ENCODE measurements at places on chromosomes 16 and 17. TPM values are rescaled to one million over a fixed set of nuclear protein-coding genes. Genes with fewer than 3 reads are reported as not detected.

- DNase-seq, result no peak
Measured at GRCh38 chr17:11486868-11487310, 111.4 kb upstream of the DNAH9 start.

DNA sequence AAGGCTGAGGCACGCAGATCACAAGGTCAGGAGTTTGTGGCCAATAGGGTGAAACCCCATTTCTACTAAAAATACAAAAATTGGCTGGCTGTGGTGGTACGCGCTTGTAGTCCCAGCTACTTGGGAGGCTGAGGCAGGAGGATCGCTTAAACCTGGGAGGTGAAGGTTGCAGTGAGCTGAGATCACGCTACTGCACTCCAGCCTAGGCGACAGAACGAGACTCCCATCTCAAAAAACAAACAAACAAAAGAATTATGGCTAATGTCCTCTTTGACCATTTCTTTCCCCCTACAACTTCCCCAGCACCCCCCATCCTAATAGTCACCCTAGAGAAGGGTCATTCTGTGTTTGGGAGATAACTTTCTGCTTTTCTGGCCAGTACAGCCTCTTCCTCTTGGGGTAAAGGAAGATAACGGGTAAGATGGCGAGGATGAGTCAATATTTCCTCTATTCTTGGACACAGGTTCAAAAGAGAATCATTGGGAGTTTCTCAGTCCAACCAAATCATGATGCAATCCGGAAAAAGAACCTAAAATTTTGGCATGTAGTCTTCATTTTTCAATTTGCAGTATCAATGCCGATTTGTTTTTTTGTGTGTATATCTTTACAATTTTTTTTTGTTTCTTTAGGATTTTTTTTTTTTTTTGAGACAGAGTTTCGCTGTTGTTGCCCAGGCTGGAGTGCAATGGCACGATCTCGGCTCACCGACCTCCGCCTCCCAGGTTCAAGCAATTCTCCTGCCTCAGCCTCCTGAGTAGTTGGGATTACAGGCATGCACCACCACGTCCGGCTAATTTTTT is 107.6 kb upstream of the MED13 start:
- no peak for DNase-seq

- DNase-seq, result no peak
Measured at GRCh38 chr16:3444032-3444388, 530 bp downstream of the NAA60 start.

DNA sequence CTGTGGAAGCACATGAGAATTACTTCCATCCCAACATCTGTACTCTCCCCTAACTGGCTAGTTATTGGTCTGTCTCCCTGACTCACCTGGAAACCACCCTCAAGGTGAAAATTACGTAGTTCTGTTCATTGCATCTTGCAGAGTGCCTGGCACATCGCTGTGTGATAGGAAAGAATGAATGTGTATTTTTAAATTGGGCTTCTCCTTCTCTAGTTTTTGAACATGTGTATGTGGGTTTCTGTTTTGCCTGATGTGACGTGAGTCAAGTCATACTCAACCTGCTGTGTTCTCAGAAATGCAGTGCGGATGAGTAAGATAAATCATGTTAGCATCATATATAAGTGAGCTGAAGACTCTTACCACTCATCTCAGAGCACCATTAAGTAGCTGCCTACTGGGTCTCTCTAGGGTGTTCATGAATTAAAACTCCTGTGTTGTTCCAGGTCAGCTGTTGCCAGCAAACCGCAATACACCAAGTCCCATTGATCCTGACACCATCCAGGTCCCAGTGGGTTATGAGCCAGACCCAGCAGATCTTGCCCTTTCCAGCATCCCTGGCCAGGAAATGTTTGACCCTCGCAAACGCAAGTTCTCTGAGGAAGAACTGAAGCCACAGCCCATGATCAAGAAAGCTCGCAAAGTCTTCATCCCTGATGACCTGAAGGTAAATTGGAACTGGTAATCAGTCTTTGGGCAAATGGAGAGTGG is 50.2 kb downstream of the HLF start:
- no peak for DNase-seq

- no peak for DNase-seq
Measured at GRCh38 chr16:22425847-22426246, 51.4 kb upstream of the CDR2 start.

GRCh38 chr16:85466304-85466700 is 146.8 kb upstream of the GSE1 start:
- no peak for DNase-seq

DNA sequence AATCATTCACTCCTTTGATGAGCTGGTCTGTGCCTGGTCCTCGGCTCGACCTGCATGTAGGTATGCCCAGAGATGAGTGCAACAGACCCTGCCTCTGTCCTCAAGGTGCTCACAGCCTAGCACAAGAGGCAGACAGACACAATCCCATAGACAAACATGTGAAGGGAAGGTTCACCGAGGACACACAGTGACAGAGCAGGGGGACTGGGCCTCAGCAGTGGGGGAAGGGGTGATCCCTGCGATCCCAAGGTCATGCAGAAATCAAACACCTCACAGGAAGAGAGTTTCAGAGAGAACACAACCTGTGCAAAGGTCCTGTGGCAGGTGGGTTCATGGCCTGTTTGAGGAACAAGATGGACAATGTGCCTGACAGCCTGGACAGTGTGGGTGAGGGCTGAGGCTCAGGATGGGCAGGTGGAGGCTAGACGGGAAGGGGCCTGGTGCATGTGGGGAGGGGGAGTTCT is 4.2 kb upstream of the VASN start:
- no peak for DNase-seq

GRCh38 chr17:8905331-8905730 is 37.9 kb upstream of the PIK3R6 start:
- DNase-seq, result no peak

DNA sequence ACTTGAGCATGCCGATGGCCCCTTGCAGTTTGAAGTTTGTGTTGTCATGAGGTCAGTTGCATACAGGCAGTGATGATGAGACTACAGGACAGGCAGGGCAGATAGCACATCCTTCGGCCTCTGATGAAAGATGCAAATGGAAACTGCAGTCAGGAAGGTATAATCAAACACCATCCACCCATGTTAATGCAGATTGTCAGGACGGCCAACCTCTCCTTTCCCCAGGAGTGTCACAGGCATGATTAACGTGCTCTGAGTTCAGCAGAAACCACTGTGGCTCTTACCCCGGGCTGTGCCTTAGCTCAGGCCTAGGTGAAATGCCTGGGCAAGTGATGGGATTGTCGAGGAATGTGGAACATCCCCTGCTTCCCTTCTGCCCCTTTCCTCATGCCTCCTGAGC is 893.5 kb upstream of the RBFOX1 start:
- DNase-seq, result no peak

DNA sequence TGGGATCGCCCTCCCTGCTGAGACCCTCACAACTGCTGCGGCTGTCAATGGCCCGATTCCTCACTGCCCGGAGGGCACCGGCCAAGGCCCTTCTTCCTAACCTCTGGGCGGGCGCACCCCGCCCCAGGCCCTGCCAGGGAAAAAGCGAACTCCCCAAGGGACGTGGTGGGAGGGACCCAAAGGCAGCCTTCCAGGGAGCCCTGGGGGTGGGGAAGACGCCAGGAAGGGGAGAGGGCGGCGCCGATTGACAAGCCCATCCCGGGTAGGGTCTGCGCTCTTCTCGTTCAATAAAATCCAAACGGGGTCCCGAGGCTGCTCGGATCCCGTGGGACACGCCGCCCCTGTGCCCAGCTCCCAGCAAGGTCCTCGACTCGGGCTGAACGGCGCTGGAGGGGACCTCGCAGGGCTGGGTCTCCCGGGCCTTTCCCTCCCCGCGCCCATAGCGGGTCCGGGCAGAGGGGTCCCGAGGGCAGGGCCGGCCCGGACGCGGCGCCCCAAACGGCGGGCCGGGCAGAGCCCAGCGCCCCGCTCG is 416 bp downstream of the KIFC3 start:
- DNase-seq, result no peak

- DNase-seq, result no peak
Measured at GRCh38 chr16:46790599-46791270, 40.2 kb downstream of the C16orf87 start.

DNA sequence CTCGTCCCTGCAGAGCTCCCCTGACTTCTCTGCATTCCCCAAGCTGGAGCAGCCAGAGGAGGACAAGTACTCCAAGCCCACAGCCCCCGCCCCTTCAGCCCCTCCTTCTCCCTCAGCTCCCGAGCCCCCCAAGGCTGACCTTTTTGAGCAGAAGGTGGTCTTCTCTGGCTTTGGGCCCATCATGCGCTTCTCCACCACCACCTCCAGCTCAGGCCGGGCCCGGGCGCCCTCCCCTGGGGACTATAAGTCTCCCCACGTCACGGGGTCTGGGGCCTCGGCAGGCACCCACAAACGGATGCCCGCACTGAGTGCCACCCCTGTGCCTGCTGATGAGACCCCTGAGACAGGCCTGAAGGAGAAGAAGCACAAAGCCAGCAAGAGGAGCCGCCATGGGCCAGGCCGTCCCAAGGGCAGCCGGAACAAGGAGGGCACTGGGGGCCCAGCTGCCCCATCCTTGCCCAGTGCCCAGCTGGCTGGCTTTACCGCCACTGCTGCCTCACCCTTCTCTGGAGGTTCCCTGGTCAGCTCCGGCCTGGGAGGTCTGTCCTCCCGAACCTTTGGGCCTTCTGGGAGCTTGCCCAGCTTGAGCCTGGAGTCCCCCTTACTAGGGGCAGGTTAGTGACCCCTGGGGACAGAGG is 11.4 kb downstream of the MLLT6 start:
- no peak for DNase-seq

DNA sequence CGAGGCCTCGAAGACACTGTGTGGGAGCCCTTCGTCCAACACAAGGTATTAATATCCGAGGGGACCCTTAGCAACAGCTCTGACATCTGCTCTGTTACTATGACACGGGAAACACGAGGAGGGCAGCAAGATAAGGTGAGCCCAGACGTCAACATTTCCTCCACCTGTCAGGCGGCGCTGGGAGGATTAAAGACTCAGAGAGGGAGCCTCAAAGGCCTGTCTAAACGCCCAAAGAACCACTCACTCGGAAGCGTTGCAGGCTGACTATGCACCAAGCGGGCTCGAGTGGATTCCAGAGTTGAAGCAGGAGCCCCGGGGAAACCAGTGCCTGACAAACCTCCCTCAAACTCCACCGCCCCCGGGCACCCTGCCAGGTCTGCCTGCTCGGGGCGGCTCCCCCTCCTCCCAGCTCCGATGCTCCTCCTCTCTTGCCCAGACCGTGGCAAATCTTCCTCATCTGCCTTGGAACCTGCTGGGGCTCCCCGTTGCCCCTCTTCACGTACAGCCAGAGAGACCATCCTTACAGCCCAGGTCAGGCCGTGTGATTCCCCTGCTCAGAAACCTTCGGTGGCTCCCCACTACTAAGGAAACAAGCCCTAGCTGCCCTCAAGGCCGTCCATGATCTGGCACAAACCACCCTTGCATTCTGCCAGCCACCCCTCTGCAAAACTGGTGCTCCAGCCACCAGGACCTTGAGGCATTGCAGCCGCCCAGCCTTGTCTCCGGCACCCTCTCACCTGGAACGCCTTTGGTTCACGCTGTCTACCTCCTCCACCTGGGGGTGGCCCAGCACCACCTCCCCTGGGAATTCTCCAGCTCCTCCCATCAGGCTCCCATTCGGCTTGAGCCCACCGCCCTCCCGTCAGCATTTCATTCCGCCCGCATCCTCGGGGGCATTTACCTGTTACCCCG is 16.2 kb downstream of the RPH3AL start:
- no peak for DNase-seq

DNA sequence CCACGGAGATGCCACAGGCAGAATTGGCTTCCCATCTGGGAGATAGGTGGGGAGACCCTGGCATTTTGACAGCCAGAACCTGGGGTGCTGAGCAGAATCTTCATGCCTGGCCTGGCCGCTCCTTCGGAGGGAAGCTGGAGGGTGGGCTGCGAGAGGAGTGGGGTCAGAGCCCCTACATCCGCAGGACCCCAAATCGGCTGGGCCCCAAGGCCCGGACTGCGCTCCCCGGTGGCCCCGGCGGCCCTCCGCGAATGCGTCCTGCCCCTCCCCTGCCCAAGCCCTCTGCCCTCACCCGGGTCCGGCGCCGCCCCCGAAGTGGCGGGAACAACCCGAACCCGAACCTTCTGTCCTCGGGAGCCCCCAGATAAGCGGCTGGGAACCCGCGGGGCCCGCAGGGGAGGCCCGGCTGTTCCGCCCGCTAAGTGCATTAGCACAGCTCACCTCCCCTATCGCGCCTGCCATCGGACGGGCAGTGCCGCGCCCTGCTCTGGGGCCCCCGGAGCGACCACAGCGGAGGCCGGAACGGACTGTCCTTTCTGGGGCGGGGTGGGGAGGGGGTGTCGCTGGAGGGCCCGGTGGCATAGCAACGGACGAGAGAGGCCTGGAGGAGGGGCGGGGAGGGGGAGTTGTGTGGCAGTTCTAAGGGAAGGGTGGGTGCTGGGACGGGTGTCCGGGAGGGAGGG is 850 bp upstream of the PNMT start:
- no peak for DNase-seq

DNA sequence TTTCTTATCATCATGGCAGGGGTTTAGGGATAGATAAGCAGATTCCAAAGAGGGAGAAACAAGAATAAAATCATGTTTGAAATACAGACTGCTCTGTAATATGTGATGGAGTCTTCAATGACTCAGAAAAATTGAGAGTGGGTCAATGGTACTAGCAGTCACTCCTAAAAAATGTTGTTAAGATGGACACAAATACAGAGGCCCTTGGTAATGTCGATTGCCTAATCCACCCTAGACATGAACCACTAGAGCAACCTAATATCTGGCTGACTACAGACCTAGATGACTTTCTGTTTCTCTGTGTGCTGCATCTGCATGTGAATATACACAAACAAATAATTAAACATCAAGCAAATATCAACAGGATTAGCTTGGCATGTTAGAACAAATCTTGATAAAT is 135.8 kb downstream of the CDH8 start:
- no peak for DNase-seq

The HES7 gene
- polyA plus RNA-seq, result not detected

The TUBB3 gene
- 8.0 TPM for polyA plus RNA-seq

The MYO1D gene
- 26.1 TPM for polyA plus RNA-seq

The TMEM92 gene
- polyA plus RNA-seq, result 3.2 TPM

The CPHXL2 gene
- polyA plus RNA-seq, result not detected

The ASPA gene
- 31.8 TPM for polyA plus RNA-seq

The PDE6G gene
- polyA plus RNA-seq, result 11.8 TPM

The SP2 gene
- 27.2 TPM for polyA plus RNA-seq

The ZNF597 gene
- polyA plus RNA-seq, result 4.1 TPM

The KRTAP4-1 gene
- polyA plus RNA-seq, result not detected

All from renal pelvis (tissue), 12 donors.